Naive thymus-derived CD8-positive, alpha-beta T cell (primary cell): ENCODE measurements at places on chromosomes 1 and 21.

GRCh38 chr1:43830802-43831201 is 102.8 kb upstream of the ARTN start:
- DNase-seq = no peak

GRCh38 chr1:93707956-93708355 is 26.3 kb upstream of the BCAR3 start:
- no peak for DNase-seq

GRCh38 chr1:240559781-240560180 is 52.2 kb downstream of the GREM2 start:
- DNase-seq = no peak

DNA sequence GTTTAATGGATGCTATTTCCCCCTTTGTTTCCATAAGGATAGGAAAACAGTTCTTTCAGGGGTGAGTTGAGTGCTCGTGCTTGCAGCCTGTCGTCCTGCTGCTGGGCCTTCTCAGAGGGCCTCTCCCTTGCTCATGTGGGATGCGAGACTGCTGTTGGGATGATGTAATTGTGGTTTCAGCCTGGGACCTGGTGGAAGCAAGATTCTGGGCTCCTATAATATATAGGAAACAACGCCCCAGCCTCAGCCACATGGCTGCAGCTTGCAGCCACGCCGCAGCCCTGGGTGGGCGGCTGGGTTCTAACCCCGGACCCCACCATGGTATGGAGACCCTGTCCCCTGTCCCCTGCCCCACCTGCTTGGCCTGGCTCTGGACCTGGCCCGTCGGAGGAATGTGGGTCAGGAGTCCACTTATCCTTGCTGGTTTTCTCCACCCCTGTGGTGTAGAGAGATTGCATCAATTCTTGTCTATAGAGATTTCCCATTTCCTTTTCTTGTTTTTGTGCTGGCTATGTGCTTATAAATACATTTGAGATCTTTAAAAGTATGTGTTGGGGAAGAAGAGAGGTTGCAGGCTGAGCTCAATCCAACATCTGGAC is 357.8 kb downstream of the SIPA1L2 start:
- no peak for DNase-seq

DNA sequence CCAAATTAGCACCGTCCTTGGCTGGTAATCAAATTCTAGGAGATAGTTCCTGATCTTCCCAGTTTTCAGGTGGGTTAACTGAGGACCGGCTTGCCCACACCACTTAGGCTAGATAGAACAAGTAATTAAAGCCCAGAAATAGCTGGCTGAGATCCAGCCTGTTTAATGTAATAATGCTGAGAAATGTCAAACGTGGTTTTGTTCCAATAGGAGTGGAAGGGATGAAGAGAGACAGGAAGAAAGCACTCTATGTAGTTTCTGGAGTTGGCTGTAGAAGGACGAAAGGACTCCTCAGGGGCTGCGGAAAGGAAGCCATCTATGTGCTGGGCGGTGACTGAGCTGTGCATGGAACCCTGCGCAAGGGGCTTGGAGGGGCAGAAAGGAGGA is 18.6 kb downstream of the NAV1 start:
- no peak for DNase-seq

GRCh38 chr1:54017979-54018378 is at the start of gene LDLRAD1:
TSS of gene LDLRAD1 (minus strand) at chr1:54018186. CDS start at chr1:54018112, 74 bp downstream.
- DNase-seq = no peak

DNA sequence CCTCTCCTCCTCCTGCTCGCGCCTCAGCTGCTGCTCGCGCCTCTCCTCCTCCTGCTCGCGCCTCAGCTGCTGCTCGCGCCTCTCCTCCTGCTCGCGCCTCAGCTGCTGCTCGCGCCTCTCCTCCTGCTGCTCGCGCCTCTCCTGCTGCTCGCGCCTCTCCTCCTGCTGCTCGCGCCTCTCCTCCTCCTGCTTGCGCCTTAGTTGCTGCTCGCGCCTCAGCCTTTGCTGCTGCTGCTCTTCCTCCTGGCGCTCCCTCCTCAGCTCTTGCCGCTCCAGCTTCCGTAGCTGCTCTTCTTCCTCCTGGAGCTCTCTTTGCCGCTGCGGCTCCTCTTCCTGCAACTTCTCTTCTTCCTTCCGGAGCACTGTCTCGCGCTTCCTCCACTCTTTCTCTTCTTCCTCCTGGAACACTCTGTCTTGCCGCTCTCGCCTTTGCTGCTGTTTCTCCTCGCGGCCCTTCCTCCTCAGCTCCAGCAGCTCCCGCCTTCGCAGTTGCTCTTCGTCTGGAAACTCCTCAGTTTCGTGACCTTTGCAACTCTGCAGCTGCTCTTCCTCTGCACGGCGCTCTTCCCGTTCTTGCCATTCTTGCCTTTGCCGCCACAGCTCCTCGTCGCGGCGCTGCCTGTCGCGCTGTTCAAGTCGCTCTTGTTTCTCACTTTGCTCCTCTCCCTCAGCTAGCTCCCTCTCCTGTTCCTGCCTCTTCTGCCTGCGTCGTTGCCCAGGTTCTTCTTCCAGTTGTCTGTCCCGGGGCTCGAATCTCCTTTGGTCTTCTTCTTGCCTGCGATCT is 3.0 kb downstream of the TCHH start:
- DNase-seq = no peak

DNA sequence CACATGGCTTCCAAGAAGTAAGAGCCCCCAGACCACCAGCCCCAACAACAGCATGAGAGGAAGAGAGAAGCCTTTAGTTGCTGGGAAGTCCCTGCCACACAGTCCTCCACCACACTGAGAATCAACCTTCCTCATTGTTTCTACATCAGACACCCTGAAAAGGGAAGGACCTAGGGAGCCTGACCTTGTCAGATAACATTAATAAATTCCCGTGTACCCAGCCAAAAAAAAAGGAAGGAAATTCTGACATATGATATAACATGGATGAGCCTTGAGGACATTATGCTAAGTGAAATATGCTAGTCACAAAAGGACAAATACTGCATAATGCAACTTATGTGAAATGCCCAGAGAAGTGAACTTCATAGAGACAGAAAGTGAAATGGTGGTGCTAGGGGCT is 65.6 kb upstream of the ARHGAP29 start:
- DNase-seq = no peak

DNA sequence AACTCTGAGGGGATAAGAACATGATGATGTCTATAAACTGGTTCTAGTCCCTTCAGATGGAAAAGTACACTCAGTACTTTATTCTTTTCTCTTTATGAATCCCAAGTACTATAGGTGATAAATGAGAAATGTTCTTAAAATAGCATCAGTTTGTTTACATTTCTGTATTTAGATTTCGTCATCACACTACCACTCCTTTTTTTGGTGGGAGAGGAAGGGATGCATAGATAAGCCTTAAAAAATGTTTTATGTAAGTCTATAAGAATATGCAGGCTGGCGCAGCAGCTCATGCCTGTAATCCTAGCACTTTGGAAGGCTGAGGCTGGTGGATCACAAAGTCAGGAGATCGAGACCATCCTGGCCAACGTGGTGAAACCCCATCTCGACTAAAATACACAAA is 144.8 kb downstream of the USP25 start:
- DNase-seq = no peak

DNA sequence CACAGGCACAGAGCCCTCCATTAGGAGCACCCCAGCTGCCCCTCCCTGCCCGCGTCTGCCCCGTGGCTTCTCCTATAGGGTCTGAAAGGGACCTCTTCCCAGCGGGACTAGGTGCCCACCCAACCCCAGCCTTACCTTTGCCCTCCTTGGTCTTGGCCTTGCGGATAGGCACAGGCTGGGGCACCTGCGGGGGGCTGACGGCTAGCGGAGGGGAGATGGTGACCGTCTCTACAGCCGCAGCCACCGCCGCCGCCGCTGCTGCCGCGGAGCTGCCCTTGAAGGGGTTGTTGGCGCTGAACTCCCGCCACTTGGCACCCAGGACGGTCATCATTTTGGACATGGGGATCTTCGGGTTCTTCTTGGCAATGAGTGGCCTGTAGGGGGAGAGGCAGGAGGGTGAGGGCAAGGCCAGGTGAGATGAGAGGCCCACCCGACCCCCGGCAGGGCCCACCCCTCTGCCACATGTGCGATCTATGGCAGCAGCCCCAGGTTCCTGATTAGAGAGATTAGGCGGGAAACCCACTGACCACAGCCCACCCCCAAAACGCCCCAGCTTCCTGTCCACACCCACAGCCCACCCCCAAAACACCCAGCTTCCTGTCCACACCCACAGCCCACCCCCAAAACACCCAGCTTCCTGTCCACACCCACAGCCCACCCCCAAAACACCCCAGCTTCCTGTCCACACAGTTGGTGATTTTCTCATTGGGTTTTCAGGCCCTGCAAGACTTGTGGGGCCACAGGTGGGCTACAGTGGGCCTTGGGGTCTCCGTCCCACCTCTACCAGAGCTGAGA is 25.4 kb downstream of the CHD5 start:
- DNase-seq = no peak

GRCh38 chr1:21671915-21672314 is 2.8 kb upstream of the RAP1GAP start:
- no peak for DNase-seq

DNA sequence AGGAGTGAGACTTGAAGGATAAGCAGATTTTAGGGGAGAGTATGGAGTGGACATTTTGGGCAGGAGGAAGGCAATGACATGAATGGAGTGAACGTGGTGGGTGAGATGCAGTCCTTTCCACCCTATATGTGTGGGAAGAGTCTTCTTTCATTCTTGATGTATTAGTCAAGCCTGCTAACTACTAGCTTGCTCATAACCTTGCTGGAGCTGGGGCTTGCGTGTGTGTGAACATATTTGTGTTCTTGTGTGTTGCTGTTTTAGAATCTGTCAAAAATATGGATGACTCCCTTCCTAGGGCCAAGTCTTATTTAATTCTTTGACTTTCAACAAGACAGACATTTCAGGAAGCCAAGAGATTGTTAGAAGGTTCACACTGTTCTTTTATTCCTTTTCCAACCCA is 132.7 kb downstream of the UCK2 start:
- DNase-seq = no peak

GRCh38 chr1:17725084-17725719 is 29.9 kb upstream of the ACTL8 start:
- no peak for DNase-seq

GRCh38 chr1:174964972-174965361 is 34.8 kb upstream of the CACYBP start:
- DNase-seq = no peak

DNA sequence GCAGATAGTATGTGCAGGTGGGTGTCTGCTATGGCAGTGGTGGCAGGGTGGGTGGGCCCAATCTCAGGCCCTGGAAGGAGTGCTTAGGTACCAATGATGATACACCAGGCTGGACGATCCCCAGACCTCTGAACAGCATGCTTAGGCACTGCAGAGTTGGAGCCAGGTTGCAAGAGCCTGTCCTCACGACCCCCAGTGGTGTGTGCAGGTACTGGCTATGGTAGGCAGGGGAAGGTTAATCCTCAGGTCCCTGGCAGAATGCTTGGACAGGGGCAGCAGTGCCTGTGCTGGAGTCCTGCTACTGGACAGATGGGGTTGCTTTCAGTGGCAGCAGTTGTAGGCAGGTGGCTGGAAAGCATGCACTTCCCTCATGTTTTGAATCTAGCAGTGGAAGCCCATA is 100.5 kb upstream of the NEK7 start:
- DNase-seq = no peak

DNA sequence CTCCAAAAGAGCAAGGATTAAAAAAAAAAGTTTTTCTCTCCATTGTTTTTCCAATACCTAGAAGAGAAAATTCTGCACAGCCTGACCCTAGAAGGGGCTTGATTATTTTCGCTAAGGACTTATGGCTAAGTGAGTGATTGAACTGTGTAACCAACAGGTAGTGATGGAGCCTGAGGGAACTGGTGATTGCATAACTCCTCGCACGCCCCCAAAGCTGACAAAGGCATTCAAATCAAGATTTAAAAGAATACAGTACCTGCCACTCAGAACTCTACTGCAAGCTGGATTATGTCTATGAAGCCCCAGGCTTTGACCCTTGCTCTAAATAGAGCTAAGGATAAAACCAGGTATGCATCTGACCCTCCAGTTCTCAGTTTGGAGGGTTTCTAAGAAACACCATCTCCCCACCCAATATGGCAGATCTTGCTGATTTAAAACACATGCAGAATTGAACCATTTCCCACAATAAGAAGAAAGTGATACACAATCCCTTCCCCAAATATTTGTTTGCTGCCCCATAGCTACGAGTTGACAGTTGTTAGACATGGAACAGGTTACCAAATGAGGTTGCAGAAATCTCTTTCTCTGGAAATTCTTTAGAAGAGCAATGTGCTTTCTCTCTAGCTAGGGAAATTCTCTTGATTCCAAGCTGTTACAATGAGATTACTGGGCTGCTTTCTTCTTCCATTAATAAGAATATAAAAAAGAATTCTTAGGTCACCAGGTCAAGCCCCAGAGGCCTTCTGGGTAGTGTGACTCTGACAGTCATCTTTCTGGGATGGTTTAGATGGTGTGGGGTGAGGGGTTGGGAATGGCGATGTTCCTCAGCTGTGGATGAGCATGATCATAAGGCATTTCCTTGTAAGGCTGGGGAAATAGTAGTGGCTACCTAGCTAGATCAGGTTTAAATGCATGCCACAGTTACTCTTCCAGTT is 35.1 kb downstream of the FGGY start:
- DNase-seq = no peak

DNA sequence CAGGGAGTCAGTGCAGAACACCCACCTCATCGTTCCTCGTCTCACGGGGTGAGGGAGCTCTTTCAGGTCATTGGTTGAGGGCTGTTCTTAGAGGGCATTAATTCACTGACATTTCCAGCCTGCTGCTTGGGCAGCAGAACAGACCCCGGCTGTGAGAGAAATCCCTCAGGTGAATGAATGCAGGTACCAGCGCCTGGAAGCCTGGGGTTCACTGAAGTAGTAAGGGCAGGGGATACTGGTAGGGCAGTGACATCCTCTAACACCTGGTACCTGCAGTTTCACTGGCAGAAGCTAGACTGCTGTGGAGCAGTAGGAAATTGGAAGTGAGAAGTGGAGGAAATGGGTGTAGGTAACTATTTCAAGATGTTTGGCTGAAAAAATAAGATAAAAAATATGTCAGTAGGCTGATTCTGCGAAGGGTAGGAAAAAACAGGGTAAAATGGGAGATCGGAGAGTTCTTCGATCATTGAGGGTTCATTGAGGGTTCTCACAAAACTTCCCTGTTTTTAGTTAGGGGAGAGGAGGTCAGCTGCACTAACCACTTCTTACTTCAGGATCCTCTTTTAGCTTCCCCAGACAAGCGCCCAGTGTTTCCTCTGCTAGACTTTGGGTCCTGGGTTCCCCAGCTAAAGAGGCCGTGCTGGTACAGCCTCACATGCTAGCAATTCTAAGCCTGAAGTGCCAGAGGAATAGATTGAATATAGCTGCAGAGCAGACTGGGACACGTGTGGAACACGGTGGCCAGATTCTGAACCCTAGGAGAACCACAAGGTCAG is 55.2 kb downstream of the RNF220 start:
- DNase-seq = no peak

DNA sequence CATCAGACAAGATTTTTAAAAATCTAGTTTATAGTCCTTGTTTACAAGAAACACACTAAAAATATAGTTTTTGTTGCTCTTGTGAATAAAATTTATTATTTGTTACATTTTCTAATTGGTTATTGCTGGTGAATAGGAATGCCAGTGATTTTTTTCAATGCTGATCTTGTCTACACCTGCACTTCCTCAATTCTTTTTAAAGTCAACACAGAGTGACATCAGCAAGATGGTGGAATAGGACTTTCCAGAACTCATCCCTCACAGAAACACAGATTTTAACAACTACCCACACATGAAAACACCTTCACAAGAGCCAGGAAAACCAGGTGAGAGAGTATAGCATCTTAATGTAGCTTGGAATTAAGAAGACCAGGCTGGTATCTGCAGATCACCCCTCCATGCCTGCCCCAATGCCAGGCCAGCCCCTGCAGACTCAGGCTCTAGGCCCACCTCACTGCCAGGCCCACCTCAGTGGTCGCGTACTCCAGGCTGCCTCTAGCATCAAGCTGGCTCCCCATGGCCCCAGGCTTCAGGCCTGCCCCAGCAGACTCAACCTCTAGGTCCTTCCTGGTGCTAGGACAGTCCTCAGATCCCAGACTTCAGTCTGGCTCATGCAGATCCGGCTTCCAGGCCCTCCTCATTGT is 117.6 kb downstream of the WDR3 start:
- DNase-seq = no peak
